ENCODE measurements at places on chromosomes 3 and 15.

DNA sequence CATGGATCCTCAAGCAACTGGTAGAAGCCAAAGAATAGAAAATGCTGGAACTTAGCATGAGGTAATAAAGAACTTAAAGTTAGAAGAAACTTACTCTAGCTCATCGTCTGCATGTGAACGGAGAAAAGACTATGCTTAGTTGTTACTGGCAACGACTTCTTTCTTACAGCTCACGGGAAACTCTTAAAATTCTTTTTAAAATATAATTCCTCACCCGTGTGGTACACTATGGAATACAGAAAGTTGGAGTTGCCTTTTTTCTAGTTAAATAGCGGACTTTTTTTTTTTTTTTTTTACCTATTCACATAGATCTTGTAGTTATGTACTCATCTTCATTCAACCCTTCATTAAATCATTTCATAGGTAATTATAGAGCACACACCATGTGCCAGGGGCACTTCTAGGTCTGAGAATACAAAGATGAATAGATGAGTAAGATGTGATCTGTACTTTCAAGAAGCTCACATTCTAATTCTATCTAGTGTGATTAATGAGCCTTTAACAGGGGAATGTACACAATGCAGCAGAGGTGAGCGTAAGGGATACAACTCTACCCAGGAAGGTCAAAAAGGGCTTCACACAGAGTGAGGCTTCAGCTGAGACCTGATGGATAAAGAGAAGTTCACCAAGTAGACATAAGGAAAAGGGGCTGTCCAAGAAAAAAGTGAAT lies 18.4 kb upstream of the KCNMB2 start:
- no peak overlapping the region for H3K4me3 ChIP-seq
- no peaks in the 10 kb centered on the region for H3K36me3 ChIP-seq
- no peaks in the 10 kb centered on the region for H3K27me3 ChIP-seq
- no peak overlapping the region for H3K27ac ChIP-seq
- DNase-seq = no peak

DNA sequence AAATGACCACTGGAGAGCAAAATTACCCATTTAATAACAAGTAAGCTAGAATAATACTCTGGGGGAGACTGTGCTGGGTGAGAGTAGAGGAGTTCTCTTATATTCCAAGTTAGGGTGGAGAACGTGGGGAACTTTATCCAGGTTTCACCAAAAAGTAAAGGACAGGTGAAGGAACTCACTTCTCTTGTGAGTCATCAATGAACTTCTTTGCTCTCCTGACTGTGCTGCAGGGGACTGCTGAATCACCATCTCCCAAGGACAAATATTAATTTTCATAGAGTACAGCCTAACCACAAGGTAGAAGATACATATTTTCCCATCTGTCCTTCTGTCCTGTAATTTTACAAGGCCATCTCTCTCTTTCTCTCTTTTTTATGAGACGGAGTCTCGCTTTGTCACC lies 8.3 kb upstream of the PDCD6IP start:
- peaks cover 4% of the 10 kb centered on the region for H3K4me1 ChIP-seq
- H3K27me3 ChIP-seq = no peaks in the 10 kb centered on the region
- no peak overlapping the region for H3K27ac ChIP-seq
- H3K36me3 ChIP-seq = no peaks in the 10 kb centered on the region

DNA sequence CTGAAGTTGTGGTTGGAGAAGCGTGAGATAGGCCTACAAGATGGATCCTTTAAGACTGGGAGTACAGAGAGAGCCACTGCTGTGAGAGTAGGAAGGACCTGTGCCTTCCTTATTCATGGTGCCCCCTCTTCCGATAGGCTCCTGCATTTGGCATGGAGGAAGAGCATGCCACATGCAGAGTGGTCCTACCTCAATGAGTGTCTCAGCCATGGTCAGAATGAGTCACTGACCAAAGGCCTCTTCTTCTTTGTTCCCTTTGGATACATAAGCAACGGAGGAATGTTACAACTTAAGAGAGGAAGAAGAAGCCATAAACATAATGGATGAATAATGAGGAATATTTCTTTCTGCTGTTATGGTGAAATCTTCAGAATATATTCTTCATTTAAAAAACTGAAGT lies 681.2 kb upstream of the GRM7 start:
- DNase-seq = no peak
- no peaks in the 10 kb centered on the region for H3K36me3 ChIP-seq
- no peaks in the 10 kb centered on the region for H3K27me3 ChIP-seq
- no peak overlapping the region for H3K4me3 ChIP-seq
- H3K4me1 ChIP-seq = no peaks in the 10 kb centered on the region

GRCh38 chr15:77466521-77466920 lies 45.8 kb downstream of the HMG20A start:
- no peak for DNase-seq
- no peaks in the 10 kb centered on the region for H3K27me3 ChIP-seq
- no peak overlapping the region for H3K27ac ChIP-seq
- H3K4me3 ChIP-seq = no peak overlapping the region

- H3K27ac ChIP-seq = no peak overlapping the region
- no peaks in the 10 kb centered on the region for H3K36me3 ChIP-seq
- H3K4me3 ChIP-seq = no peak overlapping the region
- peaks cover 5% of the 10 kb centered on the region for H3K4me1 ChIP-seq
- no peak for DNase-seq
Observed at GRCh38 chr3:142965581-142965980, 2.1 kb upstream of the PAQR9 start.

DNA sequence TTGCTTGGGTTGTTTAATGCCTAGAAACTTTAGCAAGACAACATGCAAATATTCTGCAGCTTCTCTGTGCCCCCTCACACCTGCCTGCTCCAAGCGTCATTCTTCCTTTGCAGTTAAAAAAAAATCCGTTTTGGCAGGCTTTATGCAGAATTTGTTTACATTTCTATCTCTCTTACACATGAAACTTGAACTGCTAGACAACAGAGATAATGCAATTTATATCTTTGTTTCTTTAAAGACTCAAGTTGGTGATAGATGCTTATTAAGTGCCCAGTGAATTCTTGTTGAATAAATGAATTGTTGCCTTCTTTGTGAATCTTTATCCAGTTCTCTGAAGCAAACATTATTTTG lies 53.2 kb downstream of the CHST2 start:
- no peak overlapping the region for H3K4me3 ChIP-seq
- H3K4me1 ChIP-seq = peaks cover 26% of the 10 kb centered on the region
- DNase-seq = no peak
